Activated CD4-positive, CD25-positive, alpha-beta regulatory T cell (primary cell): ENCODE measurements at places on chromosomes 16 and 17.
A peak's percentile ranks its signal among the peaks of the same experiment; 100 is the strongest.

GRCh38 chr16:81315271-81316175 is 761 bp downstream of the GAN start:
- peak; percentile 7 for DNase-seq

DNA sequence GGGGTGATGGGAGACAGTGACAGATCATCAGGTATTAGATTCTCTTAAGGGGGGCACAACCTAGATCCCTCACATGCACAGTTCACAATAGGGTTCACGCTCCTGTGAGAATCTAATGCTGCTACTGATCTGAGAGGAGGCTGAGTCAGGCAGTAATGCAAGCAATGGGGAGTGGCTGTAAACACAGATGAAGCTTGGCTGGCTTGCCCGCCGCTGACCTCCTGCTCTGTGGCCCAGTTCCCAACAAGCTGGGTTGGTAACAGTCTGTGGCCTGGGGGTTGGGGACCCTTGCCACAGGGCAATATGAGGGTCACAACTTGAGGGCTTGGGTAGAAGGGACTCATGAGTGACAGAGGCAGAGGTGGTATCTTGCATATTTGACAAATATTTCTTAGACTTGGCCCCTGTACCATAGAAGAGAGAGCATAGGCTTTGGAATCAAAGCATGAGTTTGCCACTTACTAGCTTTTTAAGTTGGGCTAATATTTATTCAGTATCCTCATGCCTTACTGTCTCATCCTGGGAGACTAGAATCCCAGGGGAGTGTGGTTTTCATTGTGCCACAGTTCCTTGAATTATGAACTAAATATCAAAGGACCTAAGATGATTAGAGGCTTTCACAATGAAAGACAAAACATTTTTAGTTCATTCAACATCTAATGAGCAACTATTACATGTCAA is 133.4 kb downstream of the SPACA3 start:
- DNase-seq = no peak

GRCh38 chr17:2911035-2911754 is 115.0 kb downstream of the RAP1GAP2 start:
- DNase-seq = no peak

GRCh38 chr17:76599694-76600460 is 14.2 kb upstream of the ST6GALNAC2 start:
- DNase-seq = no peak

GRCh38 chr17:41695954-41696757 is 7.5 kb downstream of the EIF1 start:
- DNase-seq = peak; percentile 65

- DNase-seq = no peak
Observed at GRCh38 chr17:13086142-13086769, 68.4 kb upstream of the ELAC2 start.

- no peak for DNase-seq
Observed at GRCh38 chr16:9679213-9679767, 502.9 kb downstream of the GRIN2A start.

DNA sequence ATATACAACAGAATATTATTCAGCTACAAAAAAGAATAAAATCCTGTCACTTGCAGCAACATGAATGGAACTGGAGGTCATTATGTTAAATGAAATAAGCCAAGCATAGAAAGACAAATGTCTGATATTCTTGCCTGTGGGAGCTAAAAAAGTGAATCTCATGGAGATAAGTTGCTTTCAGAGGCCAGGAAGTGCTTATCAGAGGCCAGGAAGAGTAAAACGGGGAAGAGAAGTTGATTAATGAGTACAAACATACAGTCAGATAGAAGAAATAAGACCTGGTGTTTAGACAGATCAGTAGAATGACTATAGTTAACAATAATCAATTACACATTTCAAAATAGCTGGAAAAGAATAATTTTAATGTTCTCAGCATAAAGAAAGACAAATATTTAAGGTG is 54.4 kb upstream of the CPHXL start:
- no peak for DNase-seq

- DNase-seq = no peak
Observed at GRCh38 chr17:50943575-50943933, 77.4 kb upstream of the TOB1 start.

DNA sequence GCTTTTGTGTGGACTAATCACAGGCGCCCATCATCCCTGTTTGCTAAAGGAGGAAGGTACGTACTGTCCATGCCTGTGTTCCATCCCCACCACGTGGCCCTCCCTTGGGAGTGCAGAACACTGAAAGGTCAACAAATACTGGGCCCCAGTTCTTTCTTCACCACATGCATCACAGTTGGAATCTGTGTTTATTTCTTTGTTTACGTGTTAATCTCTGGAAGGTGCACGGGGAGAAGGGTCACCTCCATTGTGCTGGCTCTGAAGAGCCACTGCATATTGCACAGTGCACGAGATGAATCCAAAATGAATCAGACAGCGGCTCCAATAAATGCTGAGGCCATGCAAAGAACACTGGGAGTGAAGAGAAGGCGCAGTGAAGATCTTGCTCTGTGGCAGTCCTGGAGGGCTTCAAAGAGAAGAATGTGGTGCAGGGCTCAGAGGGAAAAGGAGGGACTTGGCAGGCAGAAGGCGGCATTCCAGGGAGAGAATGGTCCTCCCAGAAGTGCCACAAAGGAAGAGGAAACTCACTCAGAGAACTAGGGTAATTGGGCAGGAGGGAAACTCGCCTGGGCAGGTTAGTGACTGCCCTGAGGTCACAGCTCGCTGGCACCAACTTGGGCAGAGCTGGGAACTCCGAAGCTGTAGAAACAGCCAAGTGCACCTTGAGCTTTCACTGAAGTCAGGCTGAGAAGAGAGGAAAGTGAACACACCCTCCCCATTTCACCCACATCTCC is 3.7 kb downstream of the RPH3AL start:
- DNase-seq = no peak

GRCh38 chr17:73667181-73667959 is 23.1 kb upstream of the SDK2 start:
- no peak for DNase-seq

DNA sequence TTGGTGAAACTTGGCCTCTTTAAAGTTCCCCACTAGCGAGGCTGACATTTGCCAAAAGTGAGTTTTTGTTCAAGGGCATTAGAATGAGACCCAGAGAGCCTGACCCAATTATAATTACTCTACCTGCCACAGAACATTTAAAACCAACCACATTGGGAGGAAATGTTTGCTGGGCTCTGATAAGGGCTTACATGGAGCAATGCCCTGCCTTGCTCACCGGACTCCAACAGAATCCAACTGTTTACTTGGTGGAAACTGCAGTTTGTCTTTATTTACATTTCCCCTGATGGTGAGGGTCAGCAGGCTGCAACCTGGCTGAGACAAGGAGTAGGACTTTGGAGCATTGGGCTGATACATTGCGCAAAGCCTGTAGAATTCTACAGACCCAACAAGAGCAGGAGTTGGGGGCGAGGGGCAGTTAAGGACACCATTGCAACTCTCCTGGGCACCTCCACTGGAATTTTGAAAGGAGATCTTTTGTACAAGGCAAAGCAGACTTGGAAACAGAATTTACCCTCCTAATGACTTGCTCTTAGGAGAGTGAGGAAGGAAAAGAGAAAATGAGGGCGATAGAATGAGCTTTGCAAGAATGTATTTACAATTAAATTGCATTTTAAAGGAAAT is 368.6 kb downstream of the SHISA9 start:
- DNase-seq = no peak

- DNase-seq = no peak
Observed at GRCh38 chr17:70172923-70173322, 3.6 kb downstream of the KCNJ2 start.

DNA sequence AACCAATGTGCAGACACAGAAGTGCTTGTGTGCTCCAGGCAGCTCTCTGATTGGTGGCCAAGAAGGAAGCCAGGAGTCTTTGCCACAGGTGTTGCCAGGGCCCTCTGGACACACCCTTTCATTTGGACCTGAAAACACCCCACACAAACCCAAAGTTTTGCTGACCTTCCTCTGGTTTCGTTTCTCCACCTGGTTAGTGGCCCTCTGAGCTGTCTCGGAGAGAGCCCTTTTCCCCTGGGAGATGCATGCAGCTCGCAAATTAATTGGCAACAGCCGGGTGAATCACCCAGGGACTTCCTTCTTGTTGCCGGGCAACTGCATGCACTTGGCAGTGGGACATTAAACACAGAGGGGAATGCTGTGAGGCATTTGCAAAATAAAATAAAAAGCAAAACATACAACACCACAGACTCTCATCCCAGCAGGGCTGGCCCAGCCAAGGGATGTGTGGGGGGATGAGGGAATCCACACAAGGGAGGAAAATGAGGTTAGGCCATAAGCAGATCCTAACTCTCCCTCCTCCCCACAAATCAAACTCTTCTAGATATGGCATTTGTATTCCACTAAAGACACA is 286.6 kb downstream of the SOX9 start:
- no peak for DNase-seq

GRCh38 chr17:13353590-13353989 is 248.1 kb downstream of the HS3ST3A1 start:
- no peak for DNase-seq

- DNase-seq = no peak
Observed at GRCh38 chr16:57747091-57747490, 11.5 kb downstream of the KATNB1 start.

GRCh38 chr17:7930841-7931631 is 710 bp downstream of the TRAPPC1 start:
- DNase-seq = no peak

DNA sequence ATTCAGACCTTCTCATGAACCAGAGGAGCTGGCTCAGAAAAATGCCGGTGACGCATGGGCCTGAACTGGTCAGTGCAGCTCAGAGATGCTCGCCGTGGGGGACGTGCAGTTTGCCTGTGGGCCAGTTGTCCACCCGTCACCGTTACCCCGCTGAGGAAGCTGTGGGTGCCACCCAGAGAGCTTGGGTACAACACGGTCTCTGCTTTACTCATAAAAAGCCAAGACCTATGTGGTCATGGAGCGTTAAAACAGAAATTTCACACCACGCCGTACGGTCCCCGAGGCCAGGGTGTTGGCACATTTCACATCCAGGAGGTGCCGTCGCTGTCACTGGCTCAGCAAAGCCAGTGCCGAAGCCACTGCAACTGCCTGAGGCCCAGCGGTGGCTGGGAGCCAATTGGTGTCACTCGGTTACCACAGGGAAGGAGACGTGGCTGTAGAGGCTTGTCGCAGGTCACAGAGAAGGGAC is 120.9 kb downstream of the METRNL start:
- DNase-seq = no peak

- DNase-seq = no peak
Observed at GRCh38 chr17:58684003-58684402, 7.8 kb downstream of the TEX14 start.

DNA sequence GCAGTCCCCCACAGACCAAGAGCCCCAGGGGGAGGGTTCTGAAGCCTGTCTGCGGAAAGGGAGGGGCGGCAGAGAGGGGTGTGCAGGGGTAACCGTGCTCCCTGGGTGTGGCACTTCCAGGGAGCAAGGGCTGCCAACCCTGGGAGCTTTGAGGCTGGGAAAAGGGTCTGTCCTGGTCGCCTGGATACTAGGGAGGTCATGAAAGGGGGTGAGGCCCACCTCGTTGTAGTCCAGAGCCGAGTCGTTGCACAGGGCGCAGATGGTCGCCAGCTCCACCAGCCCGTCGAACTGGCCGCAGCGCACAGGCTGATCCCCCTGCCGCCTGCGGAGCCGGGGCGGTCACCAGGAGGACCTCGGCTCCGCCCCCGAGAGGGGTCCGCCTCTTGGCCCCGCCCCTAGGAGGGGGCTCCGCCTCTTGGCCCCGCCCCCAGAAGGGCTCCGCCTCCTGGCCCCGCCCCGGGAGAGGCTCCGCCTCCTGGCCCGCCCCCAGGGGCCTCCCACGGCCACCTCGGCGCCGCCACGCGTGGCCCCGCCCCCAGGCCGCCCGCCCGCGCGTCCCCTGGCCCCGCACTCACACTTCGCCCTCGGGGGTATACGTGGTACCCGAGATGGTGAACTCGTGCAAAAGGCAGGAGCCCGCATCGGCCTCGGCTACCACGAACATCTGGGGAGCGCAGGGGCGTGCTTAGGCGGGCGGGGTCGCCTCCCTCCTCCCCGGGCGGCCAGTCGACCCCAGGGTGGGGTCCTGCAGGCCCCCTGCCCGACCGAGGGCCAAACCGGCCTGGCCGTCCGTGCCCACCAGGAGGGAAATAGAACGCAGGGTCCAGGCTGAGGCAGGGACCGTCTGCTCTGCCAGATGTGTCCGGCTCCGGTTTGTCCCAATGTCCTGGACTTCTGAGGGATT is 19.5 kb downstream of the ATP2A3 start:
- peak; percentile 28 for DNase-seq

- DNase-seq = no peak
Observed at GRCh38 chr16:76676356-76676755, 399.2 kb downstream of the CNTNAP4 start.

DNA sequence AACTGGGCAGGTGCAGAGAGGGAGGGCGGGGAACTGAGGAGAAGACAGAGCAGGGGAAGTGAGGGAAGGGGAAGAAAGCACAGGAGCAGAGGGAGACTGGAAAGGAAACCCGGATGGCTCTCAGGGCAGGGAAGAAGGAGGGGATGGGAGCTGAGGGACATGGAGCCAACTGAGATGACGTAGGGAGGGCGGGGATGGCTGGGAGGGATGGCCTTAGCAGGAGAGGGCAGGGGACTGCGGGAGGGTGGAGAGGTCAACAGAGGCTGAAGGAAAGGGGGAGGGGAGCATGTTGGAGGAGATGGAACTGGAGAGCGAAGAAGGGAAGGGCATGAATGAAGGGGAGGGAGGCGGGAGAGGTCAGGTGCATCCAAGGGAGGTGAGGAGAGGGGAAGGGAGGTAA is 81.9 kb downstream of the KCNJ12 start:
- DNase-seq = no peak

DNA sequence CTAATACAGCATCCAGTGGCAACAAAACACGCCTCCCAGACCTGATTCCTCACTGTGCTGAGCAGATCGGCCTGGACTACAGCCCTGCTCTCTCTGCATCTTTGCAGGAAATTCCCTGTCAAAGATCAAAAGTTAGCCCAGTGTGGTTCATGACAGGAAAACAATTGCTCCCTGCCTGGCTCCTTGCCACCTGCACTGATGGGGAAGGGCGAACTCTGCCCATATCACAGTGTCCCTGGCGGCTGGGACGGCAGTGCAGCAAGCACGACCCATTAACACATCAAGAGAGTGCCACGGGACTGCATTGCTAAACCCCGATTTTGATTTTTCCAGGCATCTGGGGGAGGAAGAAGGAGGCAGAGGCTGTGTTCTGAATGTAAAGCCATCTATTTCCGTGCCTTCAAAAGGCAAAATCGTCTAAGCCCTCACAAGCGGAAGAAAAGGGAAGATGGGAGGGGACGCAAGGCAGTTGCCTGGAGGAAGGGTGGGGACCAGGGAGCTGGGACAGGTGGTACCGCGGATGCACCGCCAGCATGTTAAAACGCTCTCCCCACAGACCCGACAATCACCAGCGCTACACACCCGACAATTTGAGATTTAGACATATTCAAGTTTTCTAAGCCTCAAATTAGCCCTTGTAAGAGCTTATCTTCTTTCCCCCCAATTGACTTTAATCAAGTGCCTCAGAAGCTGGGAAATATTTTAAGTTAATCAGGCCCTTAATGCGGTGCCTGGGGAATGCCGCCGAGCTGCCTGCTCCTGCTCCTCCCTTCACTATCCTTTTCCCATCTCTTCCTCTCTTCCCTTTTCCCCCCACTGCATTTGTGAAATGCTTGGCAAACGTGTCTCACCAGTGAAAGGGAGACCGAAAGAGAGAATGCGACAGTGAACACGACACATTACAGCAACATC is 238.8 kb upstream of the CDH5 start:
- no peak for DNase-seq
